CD4-positive, alpha-beta T cell treated with Interferon gamma for 1 hour (primary cell): ENCODE measurements at places on chromosomes 11 and 22.
A peak's percentile ranks its signal among the peaks of the same experiment; 100 is the strongest.

DNA sequence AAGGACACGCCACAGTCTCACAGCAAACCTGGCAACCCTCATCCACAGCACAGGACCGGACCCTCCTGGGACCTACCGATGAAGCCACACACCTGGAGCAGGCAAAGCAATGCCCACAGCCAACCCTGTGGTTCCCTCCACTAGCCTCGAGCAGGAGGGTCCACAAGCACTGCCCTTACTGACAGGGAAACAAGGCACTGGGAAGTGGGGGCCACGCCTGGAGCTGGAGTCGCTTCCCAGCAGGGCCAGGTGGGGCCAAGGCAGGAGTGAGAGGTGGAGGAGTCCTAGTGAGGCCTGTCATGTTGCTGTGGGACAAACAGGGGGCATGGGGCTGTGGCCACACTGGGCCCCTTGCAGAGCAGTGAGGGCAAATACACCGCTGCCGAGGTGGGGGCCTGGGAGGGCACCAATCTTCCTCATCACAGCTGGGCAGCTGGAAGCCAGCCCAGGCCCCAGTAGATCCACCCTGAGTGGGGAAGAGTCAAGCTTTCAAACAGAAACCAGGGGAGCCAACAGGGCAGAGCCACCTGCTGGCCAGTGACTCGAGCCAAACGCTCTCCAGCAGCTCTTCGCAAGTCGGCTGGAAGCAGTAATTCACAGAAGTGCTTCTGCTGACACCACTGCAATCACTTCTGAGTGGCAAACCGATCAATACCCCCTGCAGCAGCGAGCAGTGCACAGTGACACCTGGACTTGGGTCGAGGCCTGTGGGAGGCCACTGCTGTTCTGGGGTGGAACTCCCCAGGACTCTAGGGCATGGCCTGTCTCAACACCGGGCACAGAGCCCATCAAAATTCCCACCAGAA lies 13.7 kb downstream of the SULT4A1 start:
- no peak for DNase-seq

DNA sequence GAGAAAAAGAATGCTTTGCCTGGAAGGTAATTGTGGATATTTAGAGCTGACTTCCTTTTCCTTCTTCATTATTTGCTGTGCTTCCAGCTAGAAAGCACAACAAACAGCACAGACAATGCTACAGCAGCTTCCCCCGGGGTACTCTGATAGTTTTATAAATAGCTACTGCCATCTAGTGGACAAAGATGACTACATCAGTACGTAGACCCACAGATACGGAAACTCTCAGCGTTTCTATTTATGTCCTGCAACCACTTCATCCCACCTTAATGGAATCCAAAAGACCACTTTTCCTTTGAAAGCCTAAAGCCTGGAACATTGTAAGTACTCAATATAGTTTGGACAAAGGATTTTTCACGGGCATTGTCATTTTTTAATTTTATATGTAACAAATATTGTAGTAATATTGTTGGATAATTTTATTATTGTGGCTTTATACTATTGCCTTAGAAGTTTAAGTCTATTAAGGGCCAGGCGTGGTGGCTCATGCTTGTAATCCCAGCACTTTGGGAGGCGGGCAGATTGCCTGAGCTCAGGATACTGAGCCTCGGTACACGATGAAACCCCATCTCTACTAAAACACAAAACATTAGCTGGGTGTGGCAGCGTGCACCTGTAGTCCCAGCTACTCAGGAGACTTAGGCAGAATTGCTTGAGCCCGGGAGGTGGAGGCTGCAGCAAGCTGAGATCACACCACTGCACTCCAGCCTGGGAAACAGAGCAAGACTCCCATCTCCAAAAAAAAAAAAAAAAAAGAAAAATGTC lies 7.5 kb downstream of the HSPA8 start:
- DNase-seq = peak; percentile 37

GRCh38 chr11:67117672-67118180 lies 1.3 kb upstream of the KDM2A start:
- DNase-seq = peak; percentile 20

DNA sequence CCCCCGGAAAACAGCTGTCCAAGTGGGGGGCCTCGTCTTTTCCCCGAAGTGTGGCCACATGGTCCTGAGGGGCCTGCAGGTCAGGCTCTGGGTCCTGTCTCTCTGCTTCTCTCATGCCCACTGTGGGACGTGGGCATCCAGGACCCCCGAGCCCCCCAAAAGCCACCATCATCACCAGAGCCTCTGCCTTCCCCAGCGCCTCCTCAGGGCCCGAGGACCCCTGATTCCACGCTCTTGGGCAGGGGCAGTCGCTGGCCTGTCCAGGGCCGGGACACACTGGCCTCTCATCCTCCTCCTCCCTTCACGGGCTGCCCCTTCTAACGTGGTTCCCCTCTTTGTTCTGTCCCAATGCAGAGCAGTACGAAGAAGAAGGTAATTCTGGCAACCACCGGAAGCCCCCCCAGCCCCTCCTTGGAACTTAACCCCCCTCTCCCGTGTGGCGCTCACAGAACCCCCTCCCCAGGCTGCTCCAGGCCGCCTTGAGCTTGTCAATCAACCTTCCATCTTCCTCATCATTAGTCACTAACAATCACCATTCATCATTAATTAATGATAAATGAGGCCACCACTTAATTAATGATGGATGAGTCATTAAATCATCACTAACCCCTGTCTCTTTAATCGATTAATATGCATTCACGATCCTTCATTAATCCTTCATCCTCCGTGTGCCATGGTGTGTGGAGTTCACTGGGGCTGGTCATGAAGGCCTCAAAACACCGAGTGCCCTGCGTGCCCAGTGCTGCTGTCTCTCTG lies 3.9 kb downstream of the TNNT3 start:
- no peak for DNase-seq

DNA sequence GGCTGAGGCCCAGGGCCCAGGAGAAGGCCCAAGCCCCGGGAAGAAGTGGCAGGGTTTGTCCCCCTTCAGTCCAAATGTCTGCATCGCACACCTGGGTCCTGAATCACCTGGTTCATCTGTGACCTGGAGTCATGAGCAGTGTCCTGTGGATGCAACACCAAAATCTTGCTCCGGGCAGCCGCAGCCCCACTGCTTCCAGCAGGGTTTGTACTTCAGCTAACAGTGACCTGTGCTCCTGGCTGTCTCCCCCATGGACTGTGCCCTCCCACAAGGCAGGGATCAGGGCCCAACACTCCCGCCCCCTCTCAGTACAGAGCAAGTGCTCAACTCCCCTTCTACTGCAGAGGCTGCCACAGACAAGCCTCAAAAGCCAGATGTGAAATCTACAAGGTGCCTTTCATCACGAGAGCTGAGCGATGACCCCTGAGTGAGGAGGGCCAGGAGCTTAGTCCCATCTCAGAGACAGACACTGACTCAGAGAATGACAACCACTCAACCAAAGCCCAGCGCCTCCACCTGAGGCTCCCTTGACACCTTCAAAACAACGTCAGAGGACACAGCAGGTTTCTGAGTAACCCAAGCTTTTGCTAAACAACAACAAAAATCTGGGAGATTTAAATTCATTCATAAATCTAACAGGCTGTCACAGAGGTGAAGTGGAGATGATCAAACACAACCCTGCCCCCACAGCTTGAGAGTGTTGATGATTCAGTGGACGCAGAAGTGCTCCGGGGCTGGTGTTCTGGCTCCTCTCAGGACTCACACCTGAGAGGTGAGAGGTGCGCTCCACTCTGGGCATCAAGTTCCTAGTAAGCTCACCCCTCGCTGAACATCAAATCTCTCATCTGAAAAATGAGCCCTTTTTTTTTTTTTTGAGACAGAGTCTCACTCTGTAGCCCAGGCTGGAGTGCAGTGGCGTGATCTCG lies 3.4 kb downstream of the KIAA0930 start:
- no peak for DNase-seq

GRCh38 chr11:99960536-99960935 lies 726.6 kb upstream of the ARHGAP42 start:
- DNase-seq = no peak

DNA sequence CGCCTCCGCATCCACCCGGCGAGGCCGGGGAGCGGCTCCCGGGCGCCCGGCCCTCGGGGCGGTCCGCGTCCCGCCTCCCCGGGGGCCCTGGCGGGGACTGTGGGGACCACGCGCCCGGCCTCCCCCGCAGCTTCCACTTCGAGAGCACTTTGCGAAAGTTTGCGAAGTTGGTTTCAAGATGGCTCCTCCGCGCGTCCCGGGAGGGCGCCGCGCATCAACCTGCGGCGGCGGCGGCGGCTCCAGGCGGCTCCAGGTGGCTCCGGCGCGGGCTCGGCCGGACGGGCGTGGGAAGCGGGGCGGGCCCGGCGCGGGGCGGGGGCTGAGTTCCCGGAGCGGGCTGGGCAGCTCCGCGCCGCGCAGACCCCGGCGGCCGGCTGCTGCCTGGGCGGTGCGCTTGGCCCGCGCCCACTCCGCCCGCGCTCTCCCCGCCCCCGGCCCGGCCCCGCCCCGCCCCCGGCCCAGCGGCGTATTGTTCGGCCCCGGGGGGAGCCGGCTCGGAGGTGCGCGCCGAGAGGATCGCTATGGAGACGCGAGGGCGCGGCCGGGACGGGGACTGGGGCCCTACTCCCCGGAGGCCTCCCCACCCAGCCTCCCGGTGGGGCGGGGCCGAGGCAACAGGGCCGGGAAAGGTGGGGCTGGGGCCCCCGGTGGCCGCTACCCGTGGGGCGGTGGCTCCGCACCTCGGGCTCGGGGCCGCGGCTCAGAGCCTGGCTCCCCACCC lies at the start of gene CELSR1:
CELSR1 (minus strand) TSS at position 396 of the 721 bp plus-strand sequence. CDS start 450 bp downstream, outside the sequence.
- DNase-seq = no peak

GRCh38 chr22:33975841-33976240 lies 55.6 kb upstream of the LARGE1 start:
- no peak for DNase-seq

DNA sequence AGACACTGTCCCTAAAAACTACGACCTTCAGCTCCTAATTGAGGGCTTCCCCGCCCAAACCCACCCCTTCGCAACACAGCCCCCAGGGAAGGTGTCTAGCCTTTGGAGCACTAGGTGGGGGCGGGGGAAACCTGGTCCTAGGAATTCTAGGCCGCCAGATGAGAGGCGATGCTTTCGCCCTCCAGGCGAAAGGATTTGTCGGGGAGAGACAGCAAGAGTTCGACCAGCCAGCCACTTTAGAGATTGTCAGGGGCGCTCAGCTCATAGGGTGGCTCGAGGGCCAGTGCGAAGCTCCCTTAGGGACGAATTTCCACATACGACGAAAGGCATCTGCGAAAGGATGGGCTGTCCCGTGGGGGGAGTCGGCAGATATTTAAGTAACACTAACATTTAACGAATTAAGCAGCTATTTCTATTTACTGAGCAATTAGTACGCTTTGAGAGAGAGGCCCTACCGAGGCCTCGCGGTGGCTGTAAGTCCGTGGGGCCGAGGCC lies 5.3 kb downstream of the CD248 start:
- no peak for DNase-seq

DNA sequence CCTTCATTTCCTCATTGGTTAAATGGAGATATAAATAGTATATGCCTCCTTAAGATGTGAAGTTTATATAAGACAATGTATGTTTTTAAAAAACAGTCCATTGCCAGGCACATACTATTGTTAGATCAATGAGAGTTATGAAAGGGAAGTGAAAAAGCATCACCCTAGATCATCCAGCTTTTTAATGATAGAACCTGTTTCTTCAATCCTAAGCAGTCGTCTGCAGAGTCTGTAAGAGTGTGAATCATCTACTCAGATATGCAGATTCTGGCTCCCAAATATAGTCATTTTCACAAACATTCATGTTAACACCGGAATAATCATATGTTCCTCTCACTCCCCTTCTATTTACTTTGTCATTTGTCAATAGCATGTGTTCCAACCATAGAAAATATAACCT lies 65.3 kb upstream of the SLN start:
- DNase-seq = no peak

DNA sequence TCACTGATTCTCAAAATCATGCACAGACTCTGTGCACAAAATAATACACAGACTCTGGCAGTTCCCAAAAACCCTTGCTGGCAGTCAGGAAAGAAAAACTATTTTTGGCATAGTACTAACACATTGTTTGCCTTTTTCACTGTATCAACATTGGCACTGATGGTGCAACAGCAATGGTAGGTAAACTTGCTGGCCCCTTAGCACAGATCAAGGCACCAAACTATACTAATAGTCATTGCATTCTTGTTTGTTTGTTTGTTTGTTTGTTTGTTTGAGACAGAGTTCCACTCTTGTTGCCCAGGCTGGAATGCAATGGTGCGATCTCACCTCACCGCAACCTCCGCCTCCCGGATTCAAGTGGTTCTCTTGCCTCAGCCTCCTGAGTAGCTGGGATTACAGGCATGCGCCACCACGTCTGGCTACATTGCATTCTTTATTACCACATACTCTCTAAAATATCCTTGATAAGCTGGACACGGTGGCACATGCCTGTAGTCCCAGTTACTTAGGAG lies 81.0 kb upstream of the SLC6A5 start:
- DNase-seq = no peak

DNA sequence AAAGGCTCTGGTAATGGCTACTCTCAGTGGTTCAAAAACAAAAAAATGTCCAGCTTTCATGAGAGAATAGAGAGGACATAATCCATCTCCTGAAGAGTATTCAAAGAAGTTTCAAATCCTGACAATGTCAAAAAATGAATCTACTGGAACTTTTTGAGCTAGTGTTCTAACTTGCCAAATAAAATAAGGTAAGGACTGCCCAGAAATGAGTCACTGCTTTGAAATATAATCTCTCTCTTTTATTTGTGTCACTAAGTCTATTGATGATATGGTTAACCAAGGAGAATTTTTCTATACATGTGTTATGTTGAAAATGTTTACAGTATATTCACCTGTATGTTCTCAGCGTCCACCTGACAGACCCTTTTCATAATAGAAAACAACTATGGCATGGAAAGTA lies 3.4 kb downstream of the GUCY1A2 start:
- DNase-seq = no peak

DNA sequence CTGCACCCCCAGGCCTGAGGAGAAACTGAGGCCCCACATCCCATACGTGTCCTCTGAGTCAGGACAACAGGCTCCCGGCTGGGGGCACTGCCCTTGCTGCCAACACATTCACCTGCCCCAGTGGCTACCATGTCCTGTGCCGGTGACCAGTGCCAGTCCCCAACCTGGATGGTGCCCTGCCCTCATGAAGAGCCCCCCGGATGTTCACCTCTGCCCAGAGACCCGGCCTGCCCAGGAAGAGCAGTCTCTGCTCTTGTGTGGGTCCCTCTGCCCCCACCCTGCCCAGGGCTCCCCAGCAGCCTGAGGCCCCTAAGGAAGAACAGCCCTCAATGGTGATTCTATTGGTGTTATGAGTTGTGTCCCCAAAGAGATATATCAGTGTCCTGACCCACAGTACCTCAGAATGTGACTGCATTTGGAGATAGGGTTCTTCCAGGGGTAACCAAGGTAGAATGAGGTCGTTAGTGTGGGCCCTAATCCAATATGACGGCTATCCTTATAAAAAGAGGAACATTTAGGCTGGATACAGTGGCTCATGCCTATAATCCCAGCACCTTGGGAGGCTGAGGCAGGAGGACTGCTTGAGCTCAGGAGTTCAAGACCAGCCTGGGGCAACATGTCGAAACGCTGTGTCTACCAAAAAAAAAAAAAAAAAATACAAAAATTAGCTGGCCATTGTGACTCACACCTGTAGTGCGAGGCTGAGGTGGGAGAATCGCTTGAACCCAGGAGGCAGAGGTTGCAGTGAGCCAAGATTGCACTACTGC lies 13.2 kb upstream of the DGCR8 start:
- no peak for DNase-seq
